NCI-H510A (cell line): ENCODE measurements at places on chromosomes 7 and 10.

DNA sequence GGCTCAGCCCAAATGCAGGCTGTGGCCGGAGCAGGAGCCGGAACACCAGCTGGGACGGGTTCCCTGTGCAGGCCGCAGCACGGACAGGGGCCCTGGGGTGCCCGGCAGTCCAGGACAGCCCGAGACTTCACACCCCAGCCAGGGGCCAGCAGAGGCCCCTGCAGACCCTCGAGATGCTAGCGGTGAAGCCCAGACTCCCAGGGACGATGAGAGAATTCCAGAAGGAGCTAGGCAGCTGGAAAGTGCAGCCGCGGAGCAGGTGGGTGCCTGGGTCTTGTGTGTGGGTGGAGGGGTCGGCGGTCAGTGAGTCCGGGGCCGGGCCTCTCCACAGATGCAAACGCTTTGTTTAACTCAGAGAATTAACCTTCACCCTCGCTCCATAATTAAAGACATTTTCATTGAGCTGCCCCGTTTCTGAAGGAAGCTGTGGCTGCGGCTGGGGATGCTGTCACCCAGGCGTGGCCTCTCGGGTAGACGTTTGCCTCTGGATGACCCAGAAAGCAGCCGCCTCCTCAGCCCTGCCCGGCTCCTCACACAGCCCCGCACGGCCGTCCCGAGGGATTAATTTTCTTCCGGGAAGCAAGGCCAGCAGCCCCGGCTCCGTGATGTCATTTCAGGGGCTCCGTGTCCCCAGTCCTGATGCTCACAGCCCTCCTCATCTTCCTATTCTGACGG is 26.5 kb downstream of the KNDC1 start:
- no peak for DNase-seq

DNA sequence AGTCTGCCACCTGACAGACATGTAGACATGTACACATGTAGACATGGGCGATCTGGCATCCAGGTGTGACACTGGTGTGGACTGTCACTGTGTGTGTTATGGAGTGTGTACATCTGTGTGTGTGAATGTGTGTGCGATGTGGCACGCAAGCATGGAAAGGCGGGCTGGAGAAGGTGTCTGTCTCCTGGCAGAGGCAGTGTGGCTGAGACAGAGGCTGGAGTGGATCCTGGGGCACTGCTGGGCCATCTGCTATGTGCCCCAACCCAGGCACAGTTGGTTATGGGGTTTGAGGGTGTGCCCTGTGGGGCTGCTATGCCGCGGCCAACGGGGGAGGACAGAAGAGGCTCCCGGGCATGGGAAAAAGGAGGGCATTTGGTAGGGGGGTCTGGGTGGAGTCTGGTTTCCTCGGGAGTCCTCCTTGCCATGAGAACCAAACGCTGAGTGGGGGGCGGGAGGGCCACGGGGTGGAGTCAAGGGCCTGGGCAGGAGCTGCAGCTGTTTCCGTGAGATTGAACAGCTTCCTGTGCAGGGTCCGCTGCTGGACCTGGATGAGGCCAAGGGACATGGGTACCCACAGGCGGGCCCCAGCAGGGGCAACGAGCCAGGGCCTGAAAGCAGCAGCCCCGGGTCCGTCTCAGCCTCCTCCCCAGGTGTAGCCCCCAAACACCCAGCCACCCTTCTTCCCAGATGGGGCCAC is 1.3 kb downstream of the ELN start:
- DNase-seq = no peak

GRCh38 chr10:1036341-1036791 is 10.7 kb upstream of the IDI2 start:
- DNase-seq = no peak

DNA sequence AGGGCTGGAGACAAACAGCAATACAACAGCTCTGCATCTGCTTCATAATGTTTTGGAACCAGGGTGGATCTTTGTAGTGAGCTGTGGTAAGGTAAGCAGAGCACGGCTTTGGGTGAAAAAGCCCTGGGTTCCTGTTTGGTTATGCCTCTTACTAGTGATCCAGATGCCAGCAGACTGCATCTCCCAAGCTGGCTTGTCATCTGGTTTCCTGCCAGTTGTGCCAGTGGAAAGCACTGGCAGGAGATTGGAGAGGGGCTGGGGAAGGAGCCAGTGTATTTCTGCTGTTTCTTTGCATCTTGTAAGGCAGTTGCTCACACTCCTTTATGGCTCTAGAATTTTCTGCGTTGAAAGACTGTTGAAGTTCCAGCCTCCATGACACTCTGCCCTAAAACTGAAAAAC is 137.6 kb downstream of the TSPAN12 start:
- DNase-seq = no peak

DNA sequence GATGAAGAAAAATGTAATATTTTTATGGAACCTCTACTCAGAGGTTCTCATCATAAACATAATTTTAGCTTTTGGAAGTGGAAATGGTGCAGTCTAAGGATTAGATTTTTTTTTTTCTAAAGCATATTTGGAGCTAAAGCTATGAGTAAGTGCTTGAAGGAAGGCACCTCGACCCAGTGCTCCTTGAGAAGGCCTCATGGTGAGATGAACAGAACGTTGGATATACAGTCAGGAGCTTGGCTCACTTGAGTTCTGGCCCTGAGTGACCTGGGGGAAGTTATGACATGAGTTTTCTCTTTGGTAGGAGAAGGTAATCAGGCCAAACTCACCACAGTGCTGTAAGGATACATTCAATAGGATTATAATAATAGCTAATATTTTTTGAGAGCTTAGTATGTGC is 163.3 kb downstream of the JCAD start:
- no peak for DNase-seq

DNA sequence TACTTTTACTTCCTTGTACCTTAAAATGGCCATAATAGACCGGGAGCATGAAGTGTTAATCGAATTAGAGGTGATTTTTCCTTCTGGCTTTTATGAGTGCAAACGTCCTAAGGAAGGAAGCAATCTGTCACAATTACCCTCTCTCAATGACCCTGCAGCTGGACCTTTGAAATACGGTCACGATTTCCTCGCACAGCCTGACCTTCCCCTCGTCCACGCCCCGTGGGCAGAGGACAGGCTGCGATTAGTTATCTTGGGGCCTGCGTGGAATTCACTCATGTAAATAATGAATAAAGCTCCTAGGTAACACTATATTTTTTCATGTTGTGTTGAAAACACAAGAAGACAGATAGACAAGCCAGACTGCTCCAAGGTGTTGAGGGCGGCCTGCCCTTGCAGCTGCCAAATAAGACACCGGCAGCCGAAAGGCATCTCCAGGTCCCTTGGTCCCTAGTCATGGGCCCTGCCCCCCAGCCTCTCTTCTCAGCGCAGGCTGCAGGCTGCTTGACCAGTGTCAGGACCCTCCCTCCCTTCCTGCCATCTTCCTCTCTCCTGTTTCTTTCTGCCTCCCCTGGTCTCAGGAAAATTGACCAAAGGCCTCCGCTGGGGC is 199.9 kb downstream of the TCERG1L start:
- no peak for DNase-seq

DNA sequence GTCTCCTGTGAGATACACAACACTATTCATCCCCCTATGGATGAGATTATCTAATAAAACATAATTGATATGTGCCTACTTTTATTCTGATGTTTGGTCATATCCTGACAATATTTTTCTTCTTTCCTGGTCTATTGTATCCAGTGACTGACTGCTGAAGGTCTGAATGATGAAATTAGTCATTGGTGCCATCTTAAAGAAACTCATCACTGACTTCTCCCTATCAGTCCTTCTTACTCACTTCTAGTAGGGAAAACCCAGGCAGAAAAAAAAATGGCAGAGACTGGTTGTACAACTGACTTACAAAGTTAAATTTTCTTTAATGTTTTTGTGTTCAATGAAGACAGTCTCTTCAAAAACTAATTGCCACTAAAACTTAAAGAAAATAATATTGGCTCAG is 377.4 kb downstream of the HTR7 start:
- no peak for DNase-seq
